Gastrocnemius medialis (tissue), 4 donors: ENCODE measurements at places on chromosomes 2 and 18. TPM values are rescaled to one million over a fixed set of nuclear protein-coding genes. Genes with fewer than 3 reads are reported as not detected.

The ARL4C gene
- 0.32 TPM for total RNA-seq

The DYSF gene
- total RNA-seq: 243 TPM

The TWSG1 gene
- total RNA-seq: 9.5 TPM

The MC5R gene
- not detected for total RNA-seq

The MOGAT1 gene
- not detected for total RNA-seq

DNA sequence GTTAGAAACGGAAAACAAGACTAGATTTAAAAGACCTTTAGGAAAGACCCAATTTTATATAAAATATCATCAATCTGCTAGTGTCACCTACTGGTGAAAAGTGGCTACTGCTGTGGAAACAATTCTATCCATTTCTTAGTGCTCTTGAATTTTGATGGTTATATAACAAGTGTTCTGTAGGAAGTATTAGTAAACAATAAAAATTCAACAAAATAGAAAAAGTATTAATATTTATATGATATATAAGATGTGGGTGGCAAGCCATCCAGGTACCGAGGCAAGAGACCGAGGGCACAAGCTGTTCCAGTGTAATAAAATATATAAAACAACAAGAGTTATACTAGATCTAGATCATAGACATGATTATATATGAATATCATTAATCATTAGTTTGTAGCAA, 6.2 kb upstream of the TMEM87B start:
- no peak overlapping the region for H3K27ac ChIP-seq
- H3K36me3 ChIP-seq: no peaks in the 10 kb centered on the region
- H3K4me3 ChIP-seq: no peak overlapping the region
- no peak for DNase-seq
- H3K27me3 ChIP-seq: no peaks in the 10 kb centered on the region

- no peaks in the 10 kb centered on the region for H3K27me3 ChIP-seq
- DNase-seq: no peak
- no peaks in the 10 kb centered on the region for H3K36me3 ChIP-seq
- no peaks in the 10 kb centered on the region for H3K4me1 ChIP-seq
- no peak overlapping the region for H3K4me3 ChIP-seq
Measured at GRCh38 chr18:49570836-49571235, 9.0 kb downstream of the LIPG start.

DNA sequence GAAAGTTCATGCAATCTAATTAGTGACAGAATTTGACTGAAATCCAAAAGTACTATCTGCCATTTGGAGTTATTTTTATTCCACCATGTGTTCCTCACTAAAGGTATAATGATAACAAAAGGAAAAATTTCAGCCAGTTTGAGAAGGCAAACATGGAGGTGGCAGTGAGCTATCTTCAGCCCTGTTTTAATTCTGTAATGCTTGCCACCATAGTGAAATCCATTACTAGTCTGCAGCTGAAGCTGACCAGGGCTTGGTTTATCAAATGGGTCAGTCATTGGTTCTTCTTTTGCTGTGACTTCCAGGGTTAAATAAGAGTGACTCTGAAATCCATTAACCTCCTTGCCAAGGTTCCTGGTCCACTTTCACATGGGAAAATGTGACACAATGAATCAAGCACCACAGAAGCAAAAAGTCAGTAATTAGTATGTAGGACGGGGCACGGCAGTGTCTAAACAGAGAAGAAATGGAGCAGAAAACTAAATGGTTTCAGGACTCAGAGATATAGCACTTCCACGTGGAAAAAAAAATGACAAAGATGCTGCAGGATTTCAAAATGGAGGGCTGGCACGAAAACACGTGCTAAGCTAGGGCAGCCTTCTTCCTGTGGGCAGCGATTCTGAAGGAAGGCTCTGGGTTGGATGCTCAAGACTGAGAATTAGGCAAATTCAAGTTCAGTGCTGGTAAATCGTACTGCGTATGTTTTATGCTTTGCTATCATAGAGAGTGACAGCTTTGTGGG, 87.2 kb downstream of the EPHA4 start:
- H3K4me3 ChIP-seq: no peak overlapping the region
- H3K27ac ChIP-seq: no peak overlapping the region
- DNase-seq: no peak
- H3K36me3 ChIP-seq: no peaks in the 10 kb centered on the region

GRCh38 chr2:101351207-101351606, 36.1 kb downstream of the CREG2 start:
- no peaks in the 10 kb centered on the region for H3K36me3 ChIP-seq
- H3K27ac ChIP-seq: no peak overlapping the region
- no peaks in the 10 kb centered on the region for H3K4me1 ChIP-seq
- no peaks in the 10 kb centered on the region for H3K27me3 ChIP-seq
- no peak for DNase-seq

- no peaks in the 10 kb centered on the region for H3K27me3 ChIP-seq
- no peak overlapping the region for H3K4me3 ChIP-seq
- no peak for DNase-seq
- H3K36me3 ChIP-seq: no peaks in the 10 kb centered on the region
- H3K4me1 ChIP-seq: no peaks in the 10 kb centered on the region
Measured at GRCh38 chr18:6493194-6493593, 78.5 kb upstream of the L3MBTL4 start.

DNA sequence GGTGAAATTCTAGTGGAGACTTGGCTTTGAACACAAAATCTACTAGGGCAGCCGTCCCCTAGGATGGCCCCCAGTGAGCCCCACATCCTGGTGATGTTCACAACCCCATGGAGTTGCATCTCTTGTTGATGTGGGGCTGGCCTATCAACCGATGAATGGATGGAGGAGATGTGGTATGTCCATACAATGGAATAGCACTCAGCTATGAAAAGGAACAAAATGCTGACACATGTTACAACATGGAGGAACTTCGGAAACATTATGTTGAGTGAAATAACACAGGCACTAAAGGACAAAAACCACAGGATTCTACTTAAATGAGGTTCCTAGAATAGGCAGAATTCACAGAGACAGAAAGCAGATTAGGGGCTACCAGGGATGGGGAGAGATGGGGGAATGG, 80.1 kb upstream of the ASAP2 start:
- no peaks in the 10 kb centered on the region for H3K27me3 ChIP-seq
- H3K4me1 ChIP-seq: no peaks in the 10 kb centered on the region
- DNase-seq: no peak
- no peak overlapping the region for H3K27ac ChIP-seq

DNA sequence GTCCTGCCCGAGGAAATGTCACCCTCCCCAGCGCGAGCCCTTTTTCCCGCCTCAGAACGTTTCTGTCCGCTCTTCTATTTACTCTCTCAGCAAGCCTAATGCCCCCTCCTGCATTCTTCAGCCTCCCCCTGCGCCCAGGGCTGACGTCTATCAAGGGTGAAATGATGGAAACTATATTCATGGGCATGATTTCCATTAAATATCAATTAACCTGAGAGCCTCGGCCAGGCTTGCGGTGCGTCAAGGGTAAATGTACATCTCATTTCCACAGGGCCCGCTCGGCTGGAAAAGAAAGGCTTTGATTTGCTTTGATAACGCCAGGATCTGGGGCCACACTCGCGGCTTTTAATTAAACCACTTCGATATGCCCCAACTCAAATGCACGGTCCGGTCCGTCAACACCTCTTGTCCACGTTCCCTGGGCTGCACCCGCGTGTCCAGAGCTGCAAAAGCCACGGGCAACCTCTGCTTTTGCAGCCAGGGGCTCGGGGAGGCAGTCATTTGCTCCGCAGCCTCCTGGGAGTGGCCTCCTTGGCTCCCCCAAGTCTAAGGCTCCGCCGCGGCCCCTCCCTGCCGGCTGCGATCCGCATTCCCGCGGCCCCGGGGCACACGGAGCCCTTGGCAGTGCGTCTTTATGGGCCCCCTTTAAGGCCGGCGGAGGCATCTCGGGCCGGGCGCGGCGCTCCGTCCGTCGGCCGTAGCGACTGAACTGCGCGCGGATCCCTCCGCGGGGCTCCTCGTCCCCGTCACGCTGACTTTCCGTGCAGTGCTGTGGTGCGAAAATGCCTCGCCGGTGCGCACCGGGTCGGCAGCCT, at the start of gene HOXD8:
Gene HOXD8 (plus strand): TSS at position 724 of the 815 bp plus-strand sequence. CDS start 662 bp downstream, outside the sequence.
- no peaks in the 10 kb centered on the region for H3K27me3 ChIP-seq
- H3K27ac ChIP-seq: peak within 1 kb of the TSS; percentile 87
- peak within 1 kb of the TSS; percentile 67 for H3K4me3 ChIP-seq
- DNase-seq: peak; percentile 61

- no peak overlapping the region for H3K4me3 ChIP-seq
- no peaks in the 10 kb centered on the region for H3K27me3 ChIP-seq
- H3K27ac ChIP-seq: peak overlapping the region; percentile 91
- H3K36me3 ChIP-seq: no peaks in the 10 kb centered on the region
Measured at GRCh38 chr2:11597538-11598225, 63.8 kb downstream of the GREB1 start.

GRCh38 chr18:46715062-46715461, 41.8 kb downstream of the ST8SIA5 start:
- peaks cover 32% of the 10 kb centered on the region for H3K4me1 ChIP-seq
- no peaks in the 10 kb centered on the region for H3K36me3 ChIP-seq
- H3K27me3 ChIP-seq: no peaks in the 10 kb centered on the region
- H3K4me3 ChIP-seq: no peak overlapping the region
- DNase-seq: no peak

DNA sequence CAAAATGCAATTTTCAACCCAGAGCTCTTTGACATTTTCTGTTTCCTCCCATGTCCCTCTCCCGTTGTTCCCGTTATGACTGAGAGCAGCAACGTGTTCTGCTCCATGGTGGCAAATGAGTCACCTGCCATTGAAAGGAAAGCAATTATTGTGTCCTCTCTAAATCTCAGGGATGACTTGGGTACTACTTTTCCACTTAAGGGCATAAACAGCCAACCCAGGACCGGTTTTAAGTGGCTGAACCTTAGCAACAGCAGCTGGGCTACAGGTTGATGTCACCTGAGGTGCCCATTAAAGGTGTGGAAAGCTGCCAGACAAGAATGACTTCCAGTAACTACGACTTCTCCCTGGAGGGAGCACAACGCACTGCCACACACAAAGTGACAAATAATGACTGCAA, 236.8 kb downstream of the NCKAP5 start:
- H3K4me3 ChIP-seq: no peak overlapping the region
- H3K36me3 ChIP-seq: no peaks in the 10 kb centered on the region
- no peak for DNase-seq
- H3K4me1 ChIP-seq: no peaks in the 10 kb centered on the region
- H3K27ac ChIP-seq: no peak overlapping the region

GRCh38 chr2:137800386-137800785, 163.9 kb upstream of the HNMT start:
- no peaks in the 10 kb centered on the region for H3K4me1 ChIP-seq
- H3K27me3 ChIP-seq: no peaks in the 10 kb centered on the region
- no peak overlapping the region for H3K4me3 ChIP-seq
- DNase-seq: no peak

GRCh38 chr2:207216457-207216856, 50.7 kb upstream of the KLF7 start:
- H3K4me3 ChIP-seq: no peak overlapping the region
- no peak overlapping the region for H3K27ac ChIP-seq
- no peaks in the 10 kb centered on the region for H3K27me3 ChIP-seq
- DNase-seq: no peak
- H3K4me1 ChIP-seq: no peaks in the 10 kb centered on the region
- no peaks in the 10 kb centered on the region for H3K36me3 ChIP-seq

- H3K36me3 ChIP-seq: no peaks in the 10 kb centered on the region
- no peak overlapping the region for H3K4me3 ChIP-seq
- no peaks in the 10 kb centered on the region for H3K27me3 ChIP-seq
- H3K27ac ChIP-seq: no peak overlapping the region
- H3K4me1 ChIP-seq: peaks cover 4% of the 10 kb centered on the region
Measured at GRCh38 chr2:23713351-23713750, 213.6 kb downstream of the ATAD2B start.

- no peaks in the 10 kb centered on the region for H3K27me3 ChIP-seq
- no peak overlapping the region for H3K27ac ChIP-seq
- H3K4me3 ChIP-seq: no peak overlapping the region
- no peak for DNase-seq
Measured at GRCh38 chr18:59910967-59911366, 11.2 kb downstream of the PMAIP1 start.

DNA sequence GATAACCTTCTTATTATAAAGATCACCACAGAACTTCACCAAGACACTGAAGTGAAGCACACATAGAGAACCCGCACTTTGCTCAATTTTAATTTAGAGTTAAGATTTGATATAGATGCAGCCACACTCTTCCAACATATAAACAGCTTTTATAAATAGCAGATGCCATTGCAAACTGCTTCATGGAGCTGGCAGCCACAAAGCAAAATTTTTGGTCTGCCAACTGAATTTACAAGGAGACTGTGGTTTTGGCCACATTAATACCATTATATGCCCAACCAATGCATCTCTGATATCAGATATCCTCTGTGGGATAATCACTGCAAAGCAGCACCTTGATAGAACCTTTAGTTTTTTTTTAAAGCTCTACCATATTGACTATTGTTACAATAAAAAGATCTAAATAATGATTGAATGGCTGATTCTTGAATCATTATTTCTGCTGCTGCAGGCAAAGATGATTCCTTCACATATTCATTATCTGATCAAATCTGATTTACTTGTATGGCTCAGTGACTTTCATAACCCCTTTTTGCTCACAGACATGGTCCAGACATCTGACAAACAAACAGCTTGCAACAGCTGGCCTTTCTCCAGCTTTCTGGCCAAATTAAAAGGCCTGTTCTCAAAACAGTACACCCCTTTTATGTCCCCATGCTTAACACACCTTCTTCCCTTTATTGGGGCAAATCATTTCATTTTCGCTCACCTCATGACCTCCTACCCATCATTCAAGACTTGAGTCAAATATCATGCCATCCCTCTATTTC, 88.4 kb downstream of the METTL4 start:
- H3K27me3 ChIP-seq: no peaks in the 10 kb centered on the region
- no peaks in the 10 kb centered on the region for H3K4me1 ChIP-seq
- no peak overlapping the region for H3K4me3 ChIP-seq

GRCh38 chr18:12907258-12907925, 23.4 kb upstream of the PTPN2 start:
- H3K4me3 ChIP-seq: no peak overlapping the region
- no peak for DNase-seq
- no peaks in the 10 kb centered on the region for H3K36me3 ChIP-seq
- H3K27me3 ChIP-seq: peaks cover 23% of the 10 kb centered on the region
- no peak overlapping the region for H3K27ac ChIP-seq

DNA sequence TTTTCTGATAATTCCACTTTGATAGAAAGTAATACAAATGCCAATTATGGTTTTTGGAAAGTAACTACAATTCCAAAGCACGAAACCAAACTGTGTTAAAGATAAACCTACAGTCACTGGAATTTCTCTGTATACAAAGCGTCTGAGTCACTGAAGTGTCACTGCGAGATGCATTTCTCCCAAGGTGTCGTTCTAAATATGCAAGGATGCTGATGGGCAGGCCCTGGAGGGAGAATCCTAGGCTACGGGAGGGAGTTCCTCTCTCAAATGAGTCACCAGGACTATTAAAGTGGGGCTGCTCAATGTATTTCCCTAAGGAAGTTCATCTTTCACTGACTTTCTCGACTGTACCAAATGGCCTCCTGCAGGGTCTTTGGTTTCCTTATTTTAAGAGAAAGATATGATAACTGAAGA, 163.8 kb upstream of the STK17B start:
- H3K36me3 ChIP-seq: no peaks in the 10 kb centered on the region
- no peaks in the 10 kb centered on the region for H3K4me1 ChIP-seq
- DNase-seq: no peak
- no peak overlapping the region for H3K27ac ChIP-seq
